Myocyte (in vitro differentiated cells): ENCODE measurements at places on chromosomes 2 and 18. TPM values are rescaled to one million over a fixed set of nuclear protein-coding genes. Genes with fewer than 3 reads are reported as not detected.

DNA sequence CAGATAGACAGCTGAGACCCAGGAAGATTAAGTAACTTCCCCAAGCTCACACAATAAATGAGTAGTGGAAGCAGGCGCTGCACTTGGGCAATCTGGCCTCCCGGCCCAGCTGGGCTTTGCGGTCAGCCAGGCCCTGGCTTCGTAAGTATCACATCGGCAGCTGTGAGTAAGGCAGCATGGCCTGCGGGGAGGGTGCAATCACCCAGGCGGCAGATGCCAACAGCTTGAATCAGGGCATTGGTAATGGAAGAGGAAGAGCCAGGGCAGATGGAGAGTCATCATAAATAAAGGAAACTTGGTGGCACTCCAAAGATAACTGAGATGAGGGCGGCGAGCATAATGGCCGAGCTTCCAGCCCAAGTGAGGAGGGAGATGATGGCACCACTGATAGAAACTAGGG lies 217.9 kb upstream of the PID1 start:
- peak; percentile 99 for DNase-seq

C2orf76 gene
- 10.9 and 15.8 TPM in 2 replicates for total RNA-seq

CXCR1 gene
- total RNA-seq: not detected in 2 replicates

ANKAR gene
- total RNA-seq: 5.9 and 6.4 TPM in 2 replicates

GRCh38 chr18:42784632-42785031 lies 330.9 kb downstream of the RIT2 start:
- no peak for DNase-seq

GRCh38 chr2:70745276-70745825 lies 22.6 kb downstream of the ADD2 start:
- no peak for DNase-seq

GRCh38 chr2:216974321-216975302 lies 114.7 kb upstream of the TNP1 start:
- no peak for DNase-seq

GPR35 gene
- 0.56 and 1.7 TPM in 2 replicates for total RNA-seq

DNA sequence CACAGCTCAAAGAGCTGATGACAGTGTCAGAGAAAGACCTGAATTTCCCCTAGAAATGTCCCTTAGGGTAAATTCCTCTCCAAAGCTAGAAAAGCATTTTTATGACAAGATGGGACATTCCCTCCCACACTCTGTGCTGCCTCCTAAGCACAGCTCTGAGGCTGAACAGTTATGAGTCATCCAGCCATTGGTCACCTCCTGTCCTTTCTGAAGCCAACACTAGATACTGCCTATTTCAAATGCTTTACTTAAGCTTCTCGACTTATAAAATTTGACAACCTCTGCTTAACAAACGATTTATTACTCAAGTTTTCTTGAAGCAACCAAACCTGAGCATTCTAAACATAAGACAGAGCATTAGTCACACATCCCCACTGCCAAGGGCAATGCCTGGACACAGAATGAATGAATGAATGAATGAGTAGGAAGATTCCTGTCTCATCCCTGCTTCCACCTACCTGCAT lies 35.4 kb downstream of the B4GALT6 start:
- no peak for DNase-seq

WIPF1 gene
- 14.2 and 16.2 TPM in 2 replicates for total RNA-seq

GRCh38 chr2:17057109-17058017 lies 391.7 kb upstream of the CYRIA start:
- no peak for DNase-seq

GRCh38 chr2:123853161-123853560 lies 171.9 kb upstream of the CNTNAP5 start:
- DNase-seq: no peak

DNA sequence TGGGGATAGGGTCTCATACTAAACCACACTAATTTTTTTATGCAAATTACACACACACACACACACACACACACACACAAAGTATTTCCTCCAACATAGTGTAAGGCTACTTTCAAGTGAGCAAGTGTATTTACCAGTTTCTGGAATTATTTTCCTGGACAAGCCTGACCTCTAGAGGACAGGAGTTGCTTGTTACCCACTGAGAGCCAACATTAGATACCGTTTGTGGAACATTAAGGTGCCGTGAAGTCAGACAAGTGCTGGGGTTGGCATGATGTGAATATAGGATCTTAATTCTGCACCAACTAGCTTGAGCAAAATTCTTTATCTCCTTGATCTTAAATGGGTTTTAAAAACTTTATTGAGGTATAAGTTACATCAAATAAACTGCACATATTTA lies 39.3 kb upstream of the SERPINB2 start:
- DNase-seq: peak; percentile 72

DNA sequence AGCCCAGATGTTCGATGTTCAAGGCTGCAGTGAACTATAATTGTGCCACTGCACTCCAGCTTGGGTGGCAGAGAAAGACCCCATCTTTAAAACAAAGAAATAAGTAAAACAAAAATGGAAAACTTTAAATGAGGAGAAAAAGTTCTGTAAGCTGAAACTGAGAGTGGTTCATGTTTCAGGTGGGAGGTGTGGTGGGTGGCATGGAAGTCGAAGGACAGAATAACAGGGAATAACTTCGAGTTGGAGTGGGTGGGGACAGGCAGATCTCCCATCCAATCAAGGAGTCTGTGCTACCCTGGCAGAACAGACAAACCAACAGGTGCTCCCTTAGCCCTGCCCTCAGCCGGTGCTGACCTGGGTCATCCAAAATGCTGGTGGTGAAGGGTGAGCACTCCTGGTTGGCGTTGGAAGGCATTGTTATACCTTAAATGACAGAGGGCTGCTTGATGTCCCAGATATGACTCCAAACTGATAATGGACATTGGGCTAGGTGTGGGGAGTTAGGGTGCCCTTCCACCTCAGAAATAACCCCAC lies 328.4 kb downstream of the DYSF start:
- DNase-seq: no peak

SIX3 gene
- not detected in 2 replicates for total RNA-seq

GRCh38 chr2:228522276-228522675 lies 340.8 kb upstream of the SPHKAP start:
- DNase-seq: no peak

IGFBP2 gene
- 0.42 and 0.72 TPM in 2 replicates for total RNA-seq

DNA sequence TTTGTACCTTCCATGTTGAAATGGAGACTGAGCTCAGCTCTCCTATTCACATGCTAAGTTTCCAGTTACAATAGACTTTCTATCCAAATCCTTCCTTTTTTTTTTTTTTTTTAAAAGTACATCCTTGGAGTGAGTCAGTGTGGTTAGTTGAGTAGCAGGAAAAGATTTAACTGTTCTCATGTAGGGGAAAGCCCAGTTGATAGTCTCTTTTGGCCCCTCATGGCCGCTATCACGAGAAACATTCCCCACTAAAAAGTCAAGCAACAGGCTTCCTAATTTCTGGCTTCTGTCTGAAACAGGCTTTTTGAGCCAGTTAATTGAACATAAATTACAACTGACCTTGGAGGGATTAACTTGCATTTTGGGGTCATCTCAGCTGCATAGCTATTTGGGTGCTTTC lies 161.3 kb downstream of the MEIS1 start:
- peak; percentile 28 for DNase-seq

DNA sequence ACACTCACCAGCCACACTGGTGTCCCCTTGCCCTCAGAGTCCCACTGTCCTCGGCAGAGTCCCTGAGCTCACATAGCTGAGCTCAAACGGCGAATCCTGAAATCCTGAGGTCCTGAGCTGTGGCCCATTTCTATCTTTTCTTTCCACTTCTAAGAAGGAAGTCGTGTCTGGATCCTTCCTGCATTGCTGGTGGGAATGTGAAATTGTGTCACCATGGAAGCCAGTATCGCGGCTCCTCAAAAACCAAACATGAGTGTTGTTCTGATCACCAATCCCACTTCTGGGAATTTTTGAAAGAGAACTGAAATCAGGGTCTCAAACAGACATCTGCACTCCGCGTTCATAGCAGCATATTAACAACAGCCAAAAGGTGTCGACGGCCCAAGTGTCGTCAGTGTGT lies 244.7 kb downstream of the EIPR1 start:
- DNase-seq: no peak

DNA sequence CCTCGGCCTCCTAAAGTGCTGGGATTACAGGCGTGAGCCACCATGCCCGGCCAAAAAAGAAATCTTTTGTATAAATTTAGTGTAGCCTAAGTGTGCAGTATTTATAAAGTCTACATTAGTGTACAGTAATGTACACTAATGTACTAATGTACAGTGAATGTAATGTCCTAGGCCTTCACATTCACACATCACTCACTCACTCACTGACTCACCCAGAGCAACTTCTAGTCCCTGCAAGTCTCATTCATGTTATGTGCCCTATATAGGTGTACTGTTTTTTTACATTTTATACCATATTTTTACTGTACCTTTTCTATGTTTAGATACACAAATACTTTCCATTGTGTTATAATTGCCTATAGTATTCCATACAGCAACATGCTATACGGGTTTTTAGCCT lies 254.9 kb downstream of the MYO3B start:
- DNase-seq: no peak

- DNase-seq: peak; percentile 88
Measured at GRCh38 chr2:84881581-84882413, 913 bp upstream of the TRABD2A start.

RBM43 gene
- 4.8 and 8.3 TPM in 2 replicates for total RNA-seq

DNA sequence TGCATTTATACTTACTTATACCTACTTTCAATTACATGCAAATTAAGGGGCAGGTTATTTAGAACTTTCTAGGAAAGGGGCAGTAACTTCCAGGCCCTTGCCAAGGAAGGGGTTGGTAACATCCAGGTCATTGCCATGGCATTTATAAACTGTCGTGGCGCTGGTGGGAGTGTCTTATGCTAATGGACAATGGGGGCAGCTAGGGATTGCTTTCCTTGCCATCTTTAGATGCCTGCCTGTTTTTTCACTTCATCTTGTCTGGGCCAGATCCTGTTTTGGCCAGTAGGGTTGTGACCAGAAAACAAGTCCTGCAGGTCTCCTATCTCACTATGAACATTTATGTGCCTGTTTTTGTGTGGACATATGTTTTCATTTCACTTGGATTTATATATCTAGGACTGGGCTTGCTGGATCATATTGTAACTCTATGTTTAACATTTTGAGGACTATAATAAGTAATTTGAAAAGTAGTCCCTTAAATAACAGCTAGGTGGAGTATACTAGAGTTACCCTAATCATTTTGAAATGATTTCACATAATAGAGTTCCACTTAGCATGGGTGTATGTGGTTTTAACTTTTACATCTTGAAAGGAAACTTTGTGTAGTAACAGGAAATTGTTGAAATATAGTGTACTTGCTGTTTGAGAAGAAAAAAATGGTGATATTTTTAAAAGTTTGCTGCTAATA lies 56.1 kb downstream of the LCLAT1 start:
- DNase-seq: no peak
